ENCODE measurements at places on chromosomes 5 and 9. TPM values are rescaled to one million over a fixed set of nuclear protein-coding genes. Genes with fewer than 3 reads are reported as not detected.

BRD3 gene
- total RNA-seq = 20.2 TPM

ZDHHC21 gene
- 3.2 TPM for total RNA-seq

PLAC8L1 gene
- not detected for total RNA-seq

SH2D3C gene
- not detected for total RNA-seq

GABRA6 gene
- total RNA-seq = not detected

CDKN2A gene
- total RNA-seq = 0.23 TPM

NAIP gene
- 0.67 TPM for total RNA-seq

CDH12 gene
- not detected for total RNA-seq

NTRK2 gene
- total RNA-seq = 0.04 TPM

NFIB gene
- total RNA-seq = 11.1 TPM

CCL28 gene
- 0.14 TPM for total RNA-seq

Data from A549 treated with ZK216348 at 1 μM for 4 hours (cell line).